NCI-H1930 (cell line): ENCODE measurements at places on chromosomes 3 and 15.

DNA sequence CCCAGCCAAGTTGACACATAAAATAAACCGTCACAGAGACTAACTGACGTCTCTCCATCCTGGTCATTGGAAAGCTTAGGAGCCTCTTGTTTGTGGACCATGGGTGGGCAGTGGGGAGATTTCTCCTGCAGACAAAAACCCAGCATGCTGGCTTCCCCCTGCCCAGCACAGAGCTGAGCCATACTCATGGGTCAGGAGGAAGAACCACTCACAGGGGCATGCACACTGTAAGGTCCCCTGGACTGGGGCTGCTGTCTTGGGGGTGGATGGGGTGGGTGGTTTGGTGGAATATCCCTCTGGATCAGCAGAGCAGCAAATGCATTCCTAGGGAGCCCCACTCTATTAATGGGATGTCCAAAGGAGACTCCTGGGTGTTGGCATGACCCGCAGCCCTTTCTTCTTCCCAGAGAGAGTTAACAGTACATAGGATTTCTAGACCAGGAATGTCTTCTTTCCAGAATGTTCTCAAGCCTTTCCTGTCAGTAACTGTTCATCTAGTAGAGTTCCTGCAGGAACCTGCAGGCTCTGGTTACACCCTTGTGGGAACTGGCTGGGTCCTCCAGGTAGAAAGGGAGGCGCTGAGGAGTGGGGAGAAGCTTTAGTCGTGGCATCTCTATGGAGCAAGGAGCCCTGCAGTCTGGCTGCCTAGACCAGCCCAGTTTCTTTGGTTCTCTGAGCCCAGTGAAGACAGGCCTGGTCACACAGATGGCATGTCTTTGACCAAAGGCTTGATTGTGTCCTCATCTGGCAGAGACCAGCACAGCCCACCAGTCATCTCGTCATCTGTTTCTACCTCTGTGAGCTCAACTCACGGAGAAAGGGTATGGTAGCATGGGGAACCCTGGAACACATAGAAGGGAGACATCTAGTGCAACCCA is 73.4 kb upstream of the PRR23C start:
- DNase-seq: no peak

DNA sequence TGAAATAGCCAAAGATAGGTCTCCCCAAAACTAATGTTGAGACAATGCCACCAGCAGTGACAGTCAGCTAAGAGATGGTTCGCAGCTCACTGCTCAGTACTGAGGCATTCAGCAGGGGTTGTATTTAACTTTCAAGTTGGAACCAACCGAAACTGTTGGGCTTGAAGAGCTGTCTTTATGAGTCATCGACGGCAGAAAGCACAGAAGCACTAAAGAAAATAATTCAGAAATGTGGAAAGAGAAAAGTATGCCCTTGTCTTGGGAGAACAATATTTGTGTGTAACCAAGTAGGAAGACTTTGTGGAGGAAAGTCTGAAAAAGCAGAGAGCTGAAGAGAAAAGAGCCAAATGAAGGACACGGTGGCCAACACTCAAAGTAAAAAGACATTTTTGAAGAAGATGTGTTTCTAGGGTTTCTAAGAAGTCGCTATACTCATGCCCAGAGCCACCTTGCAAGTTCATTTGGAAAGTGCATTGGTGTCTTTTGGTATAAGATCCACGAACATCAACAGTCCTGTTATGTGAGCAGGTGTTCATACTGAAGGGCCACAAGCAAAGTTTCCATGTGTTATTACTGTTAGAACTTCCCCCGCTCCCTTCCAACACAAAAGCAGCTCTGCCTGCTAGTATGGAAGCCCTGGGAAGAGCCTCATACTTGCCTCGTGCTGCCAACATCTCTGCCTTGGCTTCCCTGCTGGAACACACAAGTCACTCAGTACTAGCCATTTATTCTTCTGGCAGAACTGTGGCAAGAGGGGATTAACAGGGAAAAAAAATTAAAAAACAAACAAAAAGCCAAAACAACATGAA is 4.1 kb upstream of the RARB start:
- DNase-seq: no peak

GRCh38 chr3:81910244-81910852 is 148.9 kb upstream of the GBE1 start:
- no peak for DNase-seq

- DNase-seq: no peak
Measured at GRCh38 chr3:194777729-194778128, 92.0 kb downstream of the FAM43A start.
